ENCODE measurements at places on chromosomes 2 and 18.

- no peak for DNase-seq
These were observed 6.3 kb downstream of the KHK start for GRCh38 chr2:27092696-27093429.

DNA sequence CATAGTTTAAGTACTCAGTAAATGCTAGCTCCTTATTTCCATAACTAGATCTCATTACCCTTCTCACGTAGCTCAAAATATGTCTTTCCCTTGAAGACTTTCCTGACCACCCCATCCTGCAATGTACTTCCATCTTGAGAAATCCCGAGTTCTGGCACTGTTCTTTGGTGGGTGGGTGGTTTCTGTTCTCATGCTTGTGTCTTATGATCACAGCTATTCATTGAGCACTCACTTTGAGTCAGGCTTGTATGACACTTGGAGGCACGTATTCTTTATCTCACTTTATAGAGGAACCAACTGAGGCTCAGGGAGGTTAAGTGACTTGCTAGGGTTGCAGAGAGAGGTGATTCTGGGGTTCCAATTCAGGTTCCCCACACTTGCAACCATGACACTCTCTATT is 9.0 kb upstream of the CLIP4 start:
- DNase-seq, result peak; percentile 52

GRCh38 chr18:40018266-40018665 is 1936.8 kb upstream of the PIK3C3 start:
- DNase-seq, result no peak

GRCh38 chr2:177883177-177883576 is 189.4 kb downstream of the PDE11A start:
- DNase-seq, result no peak

GRCh38 chr2:26432859-26433258 is 31.1 kb downstream of the DRC1 start:
- DNase-seq, result no peak

DNA sequence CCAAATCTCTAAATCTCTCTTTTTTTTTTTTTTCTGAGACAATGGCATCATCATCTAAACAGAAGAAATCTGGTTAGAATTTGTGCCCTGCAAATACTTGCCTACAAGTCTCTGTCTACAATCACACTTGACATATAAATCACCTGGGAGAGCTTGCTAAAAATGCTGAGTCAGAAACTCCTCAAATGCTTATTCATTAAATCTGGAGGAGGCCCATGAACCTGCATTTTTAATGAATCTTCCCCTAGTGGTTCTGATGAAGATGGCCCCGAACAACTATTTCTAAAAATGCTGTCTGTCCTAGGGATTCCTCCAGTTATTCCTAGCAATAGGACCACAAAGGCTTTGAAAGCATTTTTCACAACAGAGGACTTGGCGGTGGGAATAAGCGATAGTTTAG is 1.6 kb upstream of the CSRNP3 start:
- no peak for DNase-seq

- DNase-seq, result no peak
These were observed 37.9 kb upstream of the TTR start for GRCh38 chr18:31553800-31554199.

DNA sequence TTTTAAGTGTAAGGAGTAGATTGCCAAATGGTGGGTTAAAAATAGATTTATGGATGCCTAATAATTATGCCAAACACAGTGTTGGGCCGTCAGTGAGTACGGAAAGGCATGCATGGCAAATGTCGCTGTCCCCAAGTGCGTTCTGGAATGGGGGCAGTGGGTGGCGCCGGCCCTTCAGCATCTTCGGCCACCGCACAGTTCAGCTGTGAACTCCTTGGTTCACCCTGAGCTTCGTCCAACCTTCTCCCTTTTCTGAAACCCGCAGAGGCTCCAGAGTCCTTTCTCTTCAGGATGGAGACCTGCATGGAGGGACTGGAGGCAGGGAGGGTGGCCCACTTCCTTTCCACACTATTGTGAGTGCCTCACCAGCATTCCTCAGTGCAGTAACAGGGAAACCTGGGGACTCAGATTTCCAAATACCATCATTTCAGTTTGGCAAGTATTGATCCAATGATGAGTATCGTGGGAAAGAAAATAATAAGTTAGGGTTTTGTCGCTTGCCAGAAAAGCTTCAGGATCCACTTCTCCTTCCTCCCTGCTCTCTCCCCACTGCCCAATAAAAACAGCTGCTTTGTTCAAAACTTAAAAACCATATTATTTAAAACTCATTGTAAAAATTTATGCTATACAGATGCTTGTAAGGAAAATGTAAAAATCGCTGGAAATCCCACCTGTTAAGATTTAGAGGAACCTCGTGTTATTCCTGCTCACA is 74.6 kb upstream of the TXNDC2 start:
- no peak for DNase-seq

GRCh38 chr2:234136461-234136860 is 86.0 kb downstream of the SPP2 start:
- DNase-seq, result no peak

- no peak for DNase-seq
These were observed 117.7 kb downstream of the GPD2 start for GRCh38 chr2:156553714-156554442.

GRCh38 chr2:160566717-160567116 is 73.1 kb upstream of the RBMS1 start:
- peak; percentile 85 for DNase-seq

GRCh38 chr18:48048251-48048650 is 117.8 kb upstream of the SMAD2 start:
- DNase-seq, result peak; percentile 3

DNA sequence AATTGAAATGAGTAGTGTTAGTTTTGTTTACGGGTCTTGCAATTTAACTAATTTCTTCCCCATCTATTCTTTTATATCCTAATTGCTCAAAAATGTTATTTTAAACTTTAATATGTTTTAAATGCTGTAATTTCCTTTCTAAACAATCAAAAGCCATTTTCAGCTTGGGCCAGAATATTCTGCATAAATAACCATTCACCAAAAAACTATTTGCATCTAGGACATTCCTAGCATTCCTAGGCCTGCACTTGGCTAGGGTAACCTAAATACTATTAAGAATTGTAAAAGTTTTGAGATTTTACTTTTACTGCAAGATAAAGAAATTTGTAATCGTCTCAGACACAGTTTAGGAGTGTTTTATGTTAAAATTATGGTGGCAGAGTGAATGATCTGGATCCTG is 7.8 kb upstream of the ETAA1 start:
- no peak for DNase-seq

DNA sequence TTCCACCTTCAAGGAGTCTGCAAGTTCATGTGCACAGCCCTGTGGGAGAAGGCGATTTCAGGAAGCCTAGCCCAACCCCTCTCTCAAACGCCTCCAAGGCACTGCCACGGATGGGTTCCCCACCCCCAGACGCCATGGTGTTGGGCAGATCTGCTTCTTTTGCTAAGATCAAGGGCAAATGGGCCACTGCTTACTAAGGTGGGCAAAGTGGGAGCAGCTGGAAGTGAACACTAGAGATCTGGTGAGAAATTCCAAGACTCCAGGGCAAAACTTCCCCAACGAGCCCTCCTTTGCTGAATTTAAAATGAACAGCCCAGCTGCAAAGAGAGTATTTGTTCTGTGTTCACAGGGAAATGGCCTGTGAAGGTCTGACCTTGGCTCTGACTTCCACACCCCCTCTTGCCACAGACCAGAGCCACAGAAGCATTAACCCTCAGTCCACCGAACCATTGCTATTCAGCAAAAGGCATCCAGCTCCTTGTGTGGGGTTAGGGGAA is 45.1 kb upstream of the ZBTB7C start:
- no peak for DNase-seq

DNA sequence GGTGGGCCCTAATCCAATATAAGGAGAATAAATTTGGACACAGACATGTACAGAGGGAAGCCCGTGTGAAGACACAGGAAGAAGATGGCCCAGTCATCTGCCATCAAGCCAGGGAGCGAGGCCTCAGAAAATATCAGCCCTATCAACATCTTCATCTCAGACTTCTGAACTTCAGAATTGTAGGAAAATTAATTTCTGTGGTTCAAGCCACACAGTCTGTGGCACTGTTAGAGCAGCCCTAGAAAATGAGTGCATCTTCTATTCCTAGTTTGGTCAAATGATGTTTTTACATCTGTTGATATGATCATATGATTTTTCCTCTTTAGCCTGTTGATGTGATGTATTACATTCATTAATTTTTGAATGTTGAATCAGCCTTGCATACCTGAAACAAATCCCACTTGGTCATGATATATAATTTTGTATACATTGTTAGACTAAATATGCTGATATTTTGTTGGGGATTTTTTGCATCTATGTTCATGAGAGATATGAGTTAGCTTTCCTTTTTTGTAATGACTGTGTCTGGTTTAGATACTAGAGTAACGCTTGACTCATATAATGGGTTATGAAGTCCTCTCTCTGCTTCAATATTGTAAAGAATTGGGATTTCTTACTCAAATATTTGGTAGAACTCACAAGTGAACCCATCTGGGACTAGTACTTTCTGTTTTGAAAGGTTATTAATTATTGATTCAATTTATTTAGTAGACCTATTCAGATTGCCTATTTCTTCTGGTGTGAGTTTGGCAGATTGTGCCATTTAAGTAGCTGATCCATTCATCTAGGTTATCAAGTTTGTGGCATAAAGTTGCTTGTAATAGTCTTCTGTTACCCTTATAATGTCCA is 451.4 kb downstream of the EIPR1 start:
- DNase-seq, result no peak

GRCh38 chr2:225103737-225104141 is 61.5 kb upstream of the DOCK10 start:
- DNase-seq, result no peak

DNA sequence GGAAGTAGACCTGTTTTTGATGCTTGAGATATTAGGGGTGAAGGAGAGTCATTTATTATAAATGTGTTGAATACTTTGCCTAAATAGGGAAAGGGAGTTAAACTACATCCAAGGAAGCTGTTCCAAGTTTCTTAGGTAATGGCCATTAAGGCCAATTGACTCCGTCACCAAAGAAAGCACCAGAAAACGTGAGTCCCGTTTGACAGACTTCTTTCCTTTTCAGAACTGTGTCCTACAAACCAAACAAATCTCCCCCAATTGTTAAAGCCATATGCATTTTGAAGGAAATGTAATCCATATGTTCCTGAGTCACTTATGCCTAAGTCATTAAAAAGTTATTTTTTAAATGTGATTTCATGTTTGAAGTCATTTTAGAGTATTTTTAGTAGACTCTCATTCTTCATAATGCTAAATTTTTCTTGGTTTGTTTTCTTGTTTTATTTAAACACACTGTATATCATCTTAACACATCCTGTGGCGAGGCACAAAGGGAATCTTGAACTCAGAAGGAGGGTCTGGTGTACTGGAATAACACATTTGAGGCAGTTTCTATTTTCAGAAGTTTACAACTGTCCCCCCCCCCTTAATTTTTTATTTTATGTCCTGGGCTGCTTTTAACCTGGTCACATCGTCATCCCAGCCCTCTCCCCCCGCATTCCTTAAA is 133.7 kb downstream of the RHBDD1 start:
- DNase-seq, result no peak

- no peak for DNase-seq
These were observed 71.6 kb downstream of the ZNF407 start for GRCh38 chr18:74669136-74669798.

DNA sequence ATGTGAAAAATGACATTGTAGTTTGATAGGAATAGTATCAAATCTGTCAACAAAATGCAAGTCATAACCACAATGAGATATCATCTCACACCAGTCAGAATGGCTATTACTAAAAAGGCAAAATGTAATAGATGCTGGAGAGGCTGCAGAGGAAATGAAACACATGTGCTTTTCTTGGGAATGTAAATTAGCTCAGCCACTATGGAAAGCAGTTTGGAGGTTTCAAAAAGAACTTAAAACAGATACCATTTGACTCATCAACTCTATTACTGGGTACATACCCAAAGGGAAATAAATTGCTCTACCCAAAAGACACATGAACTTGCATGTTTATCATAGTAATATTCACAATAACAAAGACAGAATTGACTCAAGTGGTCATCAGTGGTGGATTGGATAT is 572.6 kb downstream of the TRIB2 start:
- DNase-seq, result no peak

DNA sequence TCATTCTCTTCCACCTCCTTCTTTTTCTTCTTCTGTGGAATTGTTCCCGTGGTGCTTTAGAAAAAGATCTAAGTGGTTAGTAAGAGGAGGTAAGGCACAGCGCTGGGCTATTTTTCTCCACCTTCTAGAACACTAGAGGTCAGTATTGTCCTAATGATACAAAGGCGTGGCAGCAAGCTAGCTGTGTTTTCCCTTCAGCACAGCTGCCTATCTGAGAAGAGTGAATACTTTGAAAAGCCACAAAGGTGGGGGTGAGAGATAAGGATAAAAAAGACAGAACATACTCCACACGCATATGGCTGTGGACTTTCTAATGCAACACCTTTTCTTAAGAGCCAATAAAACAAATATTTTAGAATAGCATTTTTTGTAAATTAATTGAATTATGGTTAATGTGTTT is 2.1 kb downstream of the CNTNAP5 start:
- DNase-seq, result peak; percentile 31

DNA sequence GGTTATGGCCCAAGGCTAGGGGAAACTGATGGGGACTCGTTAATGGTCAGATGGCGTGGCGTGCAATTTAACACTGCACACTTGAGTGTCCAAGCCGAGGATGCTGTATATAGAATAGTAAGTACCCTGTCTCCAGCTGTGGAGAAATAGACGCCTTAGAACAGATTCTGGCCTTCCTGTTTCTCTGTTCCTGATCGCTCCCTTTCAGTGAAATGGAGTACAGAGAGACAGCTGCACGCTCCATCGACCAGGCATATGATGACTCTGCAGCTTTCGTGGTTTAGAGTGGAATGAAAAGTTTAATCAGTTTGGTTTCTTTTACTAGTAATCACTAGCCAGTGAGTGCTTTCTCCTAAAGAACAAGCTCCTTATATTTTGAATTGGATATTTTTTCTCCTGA is 213.4 kb downstream of the NEDD4L start:
- no peak for DNase-seq

DNA sequence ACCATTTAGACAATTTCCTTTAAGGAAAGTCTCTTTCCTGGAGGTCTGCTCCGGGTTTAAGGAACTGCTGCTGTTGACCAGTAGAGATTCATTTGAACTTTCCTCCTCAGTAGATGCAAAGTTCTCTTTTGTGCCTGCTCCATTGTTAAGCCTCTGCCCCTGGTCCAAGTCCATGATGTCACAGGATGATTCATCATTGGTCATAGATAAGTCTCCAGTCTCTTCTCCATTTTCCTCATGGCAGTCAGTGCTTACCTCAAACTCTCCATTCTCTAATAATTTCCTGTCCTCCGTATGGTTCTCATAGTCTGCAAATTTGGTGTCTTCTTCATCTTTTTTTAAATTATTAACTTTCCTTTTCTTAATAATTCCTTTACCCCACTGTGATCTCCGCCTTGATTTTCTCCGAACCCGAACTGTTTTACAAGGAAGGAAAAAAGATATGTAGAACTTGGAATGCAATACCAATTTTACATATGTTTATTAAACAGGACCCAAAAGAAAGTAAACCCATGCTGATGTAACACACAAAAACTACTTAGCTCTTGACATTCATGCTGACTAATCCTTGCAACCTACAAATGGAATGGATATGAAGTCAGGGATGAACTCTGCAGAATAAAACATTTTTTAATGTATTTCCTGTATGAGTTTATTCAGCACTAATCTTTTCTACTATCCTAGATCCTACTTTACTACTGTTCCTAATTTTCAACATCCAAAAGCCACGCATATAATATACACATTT is 169.1 kb downstream of the ATAD2B start:
- DNase-seq, result peak; percentile 77

Data from suppressor macrophage treated with lipopolysaccharide for 4 hours (primary cell).